NCI-H1417 (cell line): ENCODE measurements at places on chromosomes 2 and 18.

DNA sequence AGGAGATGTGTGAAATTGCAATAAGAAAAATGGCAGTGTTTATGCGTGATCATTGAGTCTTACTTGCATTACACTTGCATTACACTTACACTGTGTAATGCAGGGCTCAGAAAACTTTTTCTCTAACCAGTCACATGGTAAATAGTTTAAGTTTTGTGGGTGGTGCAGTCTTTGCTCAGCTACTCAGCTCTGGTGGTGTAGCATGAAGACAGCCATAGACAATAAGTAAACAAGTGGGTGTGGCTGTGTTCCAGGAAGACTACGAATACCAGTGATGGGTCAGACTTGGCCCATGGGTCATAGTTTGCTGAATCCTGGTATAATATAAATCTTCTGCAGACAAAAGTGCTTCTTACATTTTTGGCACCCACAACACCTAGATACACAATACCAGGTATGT lies 115.6 kb upstream of the CYP1B1 start:
- DNase-seq = no peak

DNA sequence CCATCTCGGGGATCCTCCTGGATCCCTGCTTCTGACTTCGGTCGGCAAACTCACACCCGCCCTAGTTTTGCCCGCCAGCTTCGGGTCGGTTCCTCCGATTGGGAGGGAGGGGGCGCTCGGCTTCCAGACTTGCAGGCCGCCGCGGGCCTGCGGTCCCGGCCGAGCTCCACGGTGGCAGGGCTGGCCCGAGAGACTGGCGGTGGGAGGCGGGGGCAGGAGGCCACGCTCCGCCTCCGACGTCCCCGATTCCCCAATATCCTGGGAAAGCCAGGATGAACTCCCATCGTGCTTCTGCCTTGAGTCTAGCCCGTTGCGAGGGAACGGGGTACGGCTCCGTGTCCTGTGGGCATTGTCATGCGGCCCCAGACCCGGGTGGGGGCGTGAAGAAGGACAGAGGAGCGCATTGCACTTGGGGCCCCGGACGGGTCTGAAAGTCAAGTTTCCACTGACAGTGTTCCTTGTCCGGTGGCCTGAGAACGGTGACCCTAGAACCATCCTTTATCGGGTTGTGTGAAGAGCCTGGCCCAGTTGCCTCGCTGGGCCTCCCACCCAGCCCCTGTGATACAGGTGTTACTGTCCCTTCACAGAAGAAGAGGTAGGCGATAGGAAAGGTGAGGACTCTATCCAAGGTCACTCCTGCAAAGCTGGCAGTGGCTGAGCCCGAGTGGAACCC lies 2.4 kb upstream of the INHBB start:
- DNase-seq = peak; percentile 55

GRCh38 chr2:41909584-41909983 lies 138.2 kb upstream of the PKDCC start:
- DNase-seq = peak; percentile 50

GRCh38 chr2:16134436-16135165 lies 194.3 kb downstream of the MYCN start:
- no peak for DNase-seq

GRCh38 chr2:109523121-109523520 lies 90.6 kb downstream of the SEPTIN10 start:
- no peak for DNase-seq

- DNase-seq = no peak
Measured at GRCh38 chr2:73000808-73001570, 70.5 kb downstream of the SFXN5 start.

GRCh38 chr18:70464343-70465114 lies 175.7 kb downstream of the SOCS6 start:
- DNase-seq = peak; percentile 87

DNA sequence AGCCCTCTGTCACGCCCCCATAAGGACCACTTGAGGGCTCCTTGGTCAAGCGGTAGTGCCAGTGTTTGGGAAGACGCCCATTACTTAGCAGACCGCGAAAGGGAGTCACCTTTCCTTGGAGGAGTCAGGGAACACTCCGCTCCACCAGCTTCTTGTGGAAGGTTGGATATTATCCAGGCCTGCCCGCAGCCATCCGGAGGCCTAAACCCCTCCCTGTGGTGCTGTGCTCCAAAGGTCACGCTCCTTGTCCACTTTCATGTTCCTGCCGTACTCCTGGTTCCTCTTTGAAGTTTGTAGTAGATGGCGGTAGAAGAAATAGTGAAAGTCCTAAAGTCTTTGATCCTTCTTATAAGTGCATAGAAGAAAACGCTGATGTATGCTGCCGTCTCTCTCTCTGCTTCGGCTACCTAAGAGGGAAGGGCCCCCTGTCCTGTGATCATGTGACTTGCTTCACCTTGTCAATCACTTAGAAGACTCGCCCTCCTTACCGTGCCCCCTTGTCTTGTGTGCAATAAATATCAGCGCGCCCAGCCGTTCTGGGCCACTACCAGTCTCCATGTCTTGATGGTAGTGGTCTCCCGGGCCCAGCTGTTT lies 1.7 kb upstream of the CATIP start:
- DNase-seq = no peak

DNA sequence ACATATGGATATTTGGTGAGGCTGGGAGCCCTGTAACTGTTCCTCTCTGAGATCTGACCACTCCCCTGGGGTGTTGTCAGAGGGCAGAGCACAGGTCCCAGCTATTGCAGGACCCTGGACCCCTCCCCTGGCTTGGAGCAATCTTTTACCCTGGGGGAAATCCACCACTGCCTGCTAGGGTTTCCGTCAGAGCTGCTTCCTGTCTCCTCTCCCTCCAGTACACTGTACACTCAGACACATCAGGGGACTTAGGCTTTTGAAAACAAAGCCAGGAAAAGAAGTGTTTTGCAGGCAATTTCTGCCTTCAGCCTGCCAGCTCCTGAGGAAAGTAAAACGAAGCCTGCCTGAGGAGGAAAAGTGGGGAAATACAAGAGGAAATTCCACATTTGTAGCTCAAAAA lies 13.2 kb upstream of the CEP68 start:
- no peak for DNase-seq

DNA sequence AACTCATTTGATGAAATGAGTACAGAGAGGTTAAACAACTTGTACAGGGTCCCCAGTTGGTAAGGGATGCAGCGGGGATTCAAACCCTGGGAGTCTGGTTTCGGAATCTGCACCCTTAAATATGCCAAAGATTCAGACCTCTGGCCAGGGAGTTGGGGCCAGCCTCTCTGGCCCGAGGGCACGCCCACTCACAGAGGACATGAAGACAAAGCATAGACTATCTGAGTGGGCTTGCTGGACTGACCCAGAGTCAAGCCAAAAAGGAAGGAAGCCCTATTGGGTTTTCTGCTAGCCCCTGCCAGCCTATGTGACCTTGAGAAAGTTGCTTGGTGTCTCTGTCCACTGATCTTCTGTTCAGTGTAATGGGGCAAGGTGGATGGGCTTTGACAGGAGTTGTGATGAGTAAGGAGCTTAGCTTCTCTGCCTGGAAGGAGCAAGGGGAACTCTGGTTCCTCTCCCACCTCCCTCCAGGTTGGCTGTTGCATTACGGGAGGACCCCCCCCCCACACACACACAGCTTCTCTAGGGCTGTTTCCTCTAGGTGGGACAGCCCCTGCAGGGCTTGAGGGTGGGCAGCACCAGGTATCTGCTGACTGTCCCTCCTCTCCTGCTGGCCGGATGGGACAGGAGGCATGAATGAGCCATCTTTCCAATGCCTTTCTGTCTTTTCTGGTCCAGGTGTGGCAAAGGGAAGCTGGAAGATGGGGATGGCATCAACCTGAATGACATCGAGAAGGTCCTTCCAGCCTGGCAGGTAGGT lies 131.3 kb downstream of the CTIF start:
- DNase-seq = no peak

GRCh38 chr18:67672716-67673115 lies 156.2 kb upstream of the DSEL start:
- no peak for DNase-seq

GRCh38 chr2:45768208-45768607 lies 116.7 kb downstream of the PRKCE start:
- no peak for DNase-seq

- peak; percentile 10 for DNase-seq
Measured at GRCh38 chr2:81542119-81542518, 1237.6 kb upstream of the LRRTM1 start.

- DNase-seq = no peak
Measured at GRCh38 chr2:143764261-143764660, 635.0 kb downstream of the ARHGAP15 start.

DNA sequence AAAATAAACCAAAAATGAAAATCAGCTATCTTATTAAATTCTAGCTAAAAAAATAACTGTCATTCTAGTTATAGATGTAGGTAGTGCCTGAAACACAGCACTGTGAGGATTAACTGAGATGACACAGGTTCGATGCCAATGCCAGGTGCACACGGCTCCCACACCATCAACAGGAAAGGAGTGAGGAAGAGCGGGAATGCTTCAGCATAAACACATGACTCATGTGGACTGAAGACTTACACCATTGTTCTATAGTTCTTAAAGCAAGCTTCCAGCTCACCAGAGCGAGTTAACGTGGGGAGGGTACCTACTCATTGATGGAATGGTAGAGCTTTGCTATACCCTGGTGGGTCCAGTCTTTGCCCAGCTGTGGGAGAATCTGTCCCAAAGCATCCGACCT lies 76.7 kb downstream of the EMILIN2 start:
- DNase-seq = no peak

DNA sequence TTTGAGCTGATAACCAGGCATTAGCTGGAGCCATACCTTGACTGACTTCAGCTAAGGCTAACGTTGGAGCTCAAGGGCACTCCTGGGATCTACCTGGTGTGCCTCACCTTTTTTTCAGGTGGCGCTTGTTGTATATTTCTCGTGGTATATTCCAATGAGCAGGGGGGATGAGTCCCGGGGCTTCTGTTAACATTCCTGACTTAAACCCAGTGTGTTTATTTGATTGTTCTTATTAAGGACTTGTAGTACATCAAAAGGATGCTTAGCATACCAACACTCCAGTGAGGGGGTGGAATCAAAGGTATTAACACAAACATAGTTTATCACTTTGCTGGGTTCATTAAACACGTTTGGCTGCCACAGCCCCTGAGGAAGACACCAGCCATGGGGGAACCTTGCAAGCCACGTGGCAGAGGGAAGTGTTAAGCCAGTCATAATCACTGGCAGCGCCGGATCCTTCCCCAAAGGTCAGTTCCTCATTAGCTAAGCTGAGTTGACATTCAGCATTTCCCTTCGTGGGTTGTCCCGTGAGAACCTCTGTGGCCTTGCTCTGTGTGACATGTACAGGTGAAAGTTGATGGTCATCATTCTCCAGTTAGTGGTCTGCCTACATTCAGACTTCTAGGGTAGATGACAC lies 119.5 kb upstream of the MCFD2 start:
- no peak for DNase-seq

GRCh38 chr2:227643990-227644551 lies 22.5 kb upstream of the SCYGR5 start:
- no peak for DNase-seq

- no peak for DNase-seq
Measured at GRCh38 chr2:231144896-231145295, 20.1 kb upstream of the HTR2B start.

DNA sequence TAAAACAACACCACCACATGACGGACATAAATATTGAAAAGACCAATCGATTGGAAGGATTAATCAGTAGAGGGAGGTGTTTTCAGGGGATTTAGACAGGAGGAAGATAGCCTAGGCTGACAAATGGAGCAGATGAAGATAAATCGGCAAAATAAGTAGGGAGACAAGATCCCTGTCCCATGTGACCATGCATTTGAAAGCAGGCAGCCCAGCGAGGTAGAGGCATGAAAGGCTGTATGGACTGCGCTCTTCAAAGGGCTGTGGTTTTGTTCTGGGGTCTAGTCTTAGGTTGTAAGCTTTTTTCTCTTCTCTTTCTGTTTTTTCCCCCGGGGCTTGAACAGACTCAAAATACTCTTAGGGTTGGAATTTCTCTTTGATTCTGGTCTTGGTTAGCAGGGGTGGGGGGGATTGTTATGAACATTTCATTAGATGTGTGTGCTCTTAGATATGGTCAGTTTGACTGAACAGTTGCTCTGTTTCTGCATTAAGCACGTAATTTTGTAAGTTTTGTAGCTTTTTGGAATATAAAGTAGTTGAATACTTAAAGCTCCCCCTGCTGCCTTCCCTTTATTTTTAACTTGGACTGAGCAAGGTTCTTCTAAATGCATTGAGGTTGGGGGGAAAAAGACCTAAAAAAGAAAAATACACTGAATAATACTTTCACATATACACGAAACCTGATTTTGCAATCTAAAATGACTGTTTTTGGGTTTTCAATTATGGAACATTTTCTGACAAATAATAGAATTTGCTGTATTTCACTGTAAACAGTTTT lies 32.2 kb downstream of the ZNF532 start:
- no peak for DNase-seq

DNA sequence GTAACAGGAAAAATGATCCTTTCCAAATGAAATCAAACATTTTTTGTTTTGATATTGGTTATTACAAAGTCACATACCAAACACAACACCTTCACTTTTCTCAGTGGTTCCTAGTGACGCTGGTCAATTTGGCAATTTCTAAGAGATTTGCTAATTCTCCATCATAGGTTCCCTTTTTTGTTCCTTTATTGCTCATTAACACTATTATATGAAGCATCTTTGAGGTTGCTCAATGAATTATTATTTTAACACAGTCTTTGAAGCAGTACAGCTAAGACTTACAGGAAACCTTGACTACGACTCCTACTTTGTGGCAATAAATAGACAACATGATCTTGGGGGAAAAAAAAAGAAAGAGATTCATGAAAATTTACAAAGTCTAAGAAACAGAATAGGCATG lies 152.2 kb upstream of the VRK2 start:
- DNase-seq = no peak

DNA sequence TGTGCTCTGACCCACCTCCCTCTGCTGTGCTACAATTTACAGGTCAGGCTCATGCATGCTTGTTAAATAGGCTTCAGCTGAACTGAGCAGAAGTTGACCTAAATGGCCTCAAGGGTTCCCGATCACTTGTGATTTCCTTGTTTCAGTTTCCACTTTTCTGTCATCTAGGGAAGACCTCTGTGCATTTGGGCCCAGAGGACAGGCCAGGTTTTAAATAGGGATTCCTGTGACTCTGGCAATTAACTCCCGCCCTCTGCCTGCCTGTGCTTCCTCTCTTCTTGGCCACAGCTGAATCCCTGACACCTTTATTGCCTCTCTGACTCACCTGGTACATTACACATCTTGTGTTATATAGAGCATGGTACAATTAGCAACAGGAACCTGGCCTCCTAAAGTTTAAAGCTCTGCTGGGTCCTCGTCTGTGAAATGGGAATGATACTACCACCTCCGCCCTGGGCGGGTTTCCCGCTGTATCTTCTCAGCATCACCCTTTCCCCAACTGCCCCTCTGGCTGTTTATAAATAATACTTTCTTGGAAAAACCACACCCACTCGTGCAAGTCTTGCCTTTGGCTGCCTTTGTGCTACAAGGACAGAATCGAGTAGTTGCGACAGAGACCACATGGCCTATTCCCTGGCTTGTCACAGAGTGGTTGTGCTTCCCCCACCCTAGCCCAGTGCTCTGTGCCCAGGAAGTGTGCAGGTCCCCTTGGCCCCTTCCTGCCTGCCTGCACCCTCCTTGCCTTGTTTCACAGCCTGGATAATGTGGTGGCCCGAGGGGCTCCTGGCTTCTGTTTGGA lies 7.9 kb downstream of the CABLES1 start:
- peak; percentile 21 for DNase-seq
